A673 (cell line): ENCODE measurements at places on chromosomes 13 and 19. TPM values are rescaled to one million over a fixed set of nuclear protein-coding genes. Genes with fewer than 3 reads are reported as not detected.

DNA sequence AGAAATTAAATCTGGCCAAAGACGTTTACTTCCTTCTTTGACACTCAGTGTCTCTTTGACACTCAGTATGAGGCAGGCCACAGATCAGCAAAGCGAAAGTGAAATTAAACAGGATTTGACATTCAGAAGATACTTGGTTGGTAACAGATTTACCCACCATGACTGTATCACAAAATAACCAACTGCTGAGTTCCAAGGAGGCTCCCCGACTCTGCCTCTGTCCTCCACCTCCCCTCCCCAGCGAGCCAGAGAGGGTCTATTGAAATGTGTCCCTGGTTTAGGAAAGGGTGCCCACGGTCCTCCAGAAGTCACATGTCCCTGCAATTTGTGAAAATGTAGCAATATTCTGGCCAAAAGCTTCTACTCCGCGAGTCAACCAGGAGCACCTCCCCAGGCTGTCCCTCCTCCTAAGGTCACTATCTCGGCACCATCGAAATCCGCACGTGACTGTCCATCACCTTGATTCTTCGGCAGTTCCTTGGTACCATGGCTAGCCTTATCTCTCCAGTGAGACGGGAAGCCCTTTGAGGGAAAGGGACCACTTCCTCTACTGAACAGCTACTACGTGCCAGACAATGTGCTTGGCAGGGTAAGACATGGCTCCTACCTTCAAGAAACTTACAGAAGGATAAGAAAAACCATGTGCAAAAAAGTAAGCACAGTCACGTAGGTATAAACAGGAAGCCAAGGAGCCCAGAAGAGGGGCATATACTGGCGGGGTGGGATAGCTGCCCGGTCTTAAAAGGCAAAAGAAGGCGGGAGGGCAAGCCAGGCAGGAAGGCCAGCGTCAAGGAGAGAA lies 1.5 kb downstream of the N4BP2L1 start:
- no peak overlapping the region for H3K27ac ChIP-seq
- H3K36me3 ChIP-seq = no peaks in the 10 kb centered on the region
- no peaks in the 10 kb centered on the region for H3K27me3 ChIP-seq
- H3K4me3 ChIP-seq = peak overlapping the region; percentile 82
- peaks cover 10% of the 10 kb centered on the region for H3K4me1 ChIP-seq

GRCh38 chr13:34913040-34913439 lies 29.0 kb upstream of the NBEA start:
- peaks cover 17% of the 10 kb centered on the region for H3K27me3 ChIP-seq
- H3K4me1 ChIP-seq = no peaks in the 10 kb centered on the region
- no peaks in the 10 kb centered on the region for H3K36me3 ChIP-seq

LRRC25 gene
- total RNA-seq = not detected in 2 replicates

DNA sequence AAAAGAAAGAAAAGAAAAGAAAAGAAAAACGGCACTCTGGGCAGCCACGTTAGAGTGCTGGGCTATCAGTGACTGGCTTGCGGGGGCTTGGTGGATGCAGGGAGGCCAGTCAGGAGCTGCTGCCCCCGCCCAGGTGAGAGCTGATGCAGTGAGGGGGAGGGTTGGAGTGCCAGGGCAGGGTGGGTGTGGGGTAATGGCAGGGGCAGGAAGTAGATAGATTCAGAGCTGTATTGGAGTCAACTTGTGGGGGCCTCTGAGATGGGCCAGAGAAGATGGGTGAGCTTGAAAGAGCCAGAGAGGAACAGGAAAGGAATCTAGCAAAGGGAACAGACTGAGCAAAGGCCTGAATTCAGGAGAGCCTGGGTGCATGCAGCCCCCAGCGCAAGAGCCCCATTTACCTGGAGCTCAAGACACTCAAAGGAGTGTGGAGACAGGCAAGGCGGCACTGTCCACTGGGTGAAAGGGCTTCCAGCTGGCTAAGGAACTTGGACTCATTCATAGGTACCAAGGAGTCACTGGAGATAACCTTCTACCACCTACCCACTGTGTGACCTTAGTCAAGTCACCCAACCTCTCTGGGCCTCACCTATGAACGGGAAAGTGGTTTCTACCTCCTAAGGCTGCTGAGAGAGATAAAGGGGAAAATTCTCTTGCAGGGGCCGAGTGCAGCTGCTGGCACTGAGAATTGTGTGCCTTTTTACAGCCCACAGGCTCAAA lies 20.2 kb downstream of the VSTM2B start:
- no peak overlapping the region for H3K27ac ChIP-seq
- no peaks in the 10 kb centered on the region for H3K4me1 ChIP-seq
- H3K36me3 ChIP-seq = no peaks in the 10 kb centered on the region
- DNase-seq = no peak
- H3K4me3 ChIP-seq = no peak overlapping the region

GRCh38 chr19:2188708-2189385 lies 25.1 kb downstream of the DOT1L start:
- no peaks in the 10 kb centered on the region for H3K4me1 ChIP-seq
- H3K36me3 ChIP-seq = peaks cover 63% of the 10 kb centered on the region
- no peaks in the 10 kb centered on the region for H3K27me3 ChIP-seq
- H3K27ac ChIP-seq = no peak overlapping the region

DNA sequence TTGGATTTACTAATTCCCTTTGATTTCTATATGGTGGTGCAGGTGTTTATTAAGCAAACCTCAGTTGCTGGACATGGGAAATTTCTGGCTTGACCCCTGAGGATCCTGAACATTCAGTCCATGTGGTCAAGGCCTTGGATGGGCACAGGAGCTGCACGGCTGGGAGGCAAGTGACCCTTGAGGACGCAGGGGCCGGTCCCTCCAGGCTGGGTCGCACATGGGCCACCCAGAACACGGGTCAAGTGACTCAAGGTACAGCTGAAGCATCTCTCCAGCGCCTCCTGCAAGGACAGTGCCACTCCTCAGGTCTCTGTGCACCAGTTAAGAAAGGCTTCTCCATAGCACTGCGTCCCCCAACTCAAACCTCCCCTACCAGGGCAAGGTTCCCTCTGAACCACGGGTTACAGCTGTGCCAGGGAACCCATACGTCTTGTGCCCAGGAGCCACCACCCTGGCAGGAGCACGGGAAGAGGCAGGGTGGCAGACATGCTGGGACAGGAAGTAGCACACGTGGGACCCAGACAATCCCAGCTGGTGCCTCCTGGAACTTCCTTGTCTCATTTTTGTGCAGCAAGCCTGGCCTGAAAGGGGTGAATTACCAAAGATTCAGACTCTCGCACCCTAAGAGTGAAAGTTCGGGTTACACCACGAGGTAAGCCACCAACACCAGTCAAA lies 93.1 kb downstream of the SPACA7 start:
- H3K27me3 ChIP-seq = no peaks in the 10 kb centered on the region
- DNase-seq = no peak
- no peaks in the 10 kb centered on the region for H3K4me1 ChIP-seq
- no peak overlapping the region for H3K4me3 ChIP-seq
- H3K36me3 ChIP-seq = no peaks in the 10 kb centered on the region

GRCh38 chr19:14505488-14506239 lies 9.7 kb upstream of the GIPC1 start:
- H3K27ac ChIP-seq = no peak overlapping the region
- no peaks in the 10 kb centered on the region for H3K4me1 ChIP-seq
- DNase-seq = peak; percentile 56
- H3K4me3 ChIP-seq = no peak overlapping the region
- H3K36me3 ChIP-seq = no peaks in the 10 kb centered on the region
- H3K27me3 ChIP-seq = no peaks in the 10 kb centered on the region

ICAM5 gene
- 4.6 and 6.9 TPM in 2 replicates for total RNA-seq
